ENCODE measurements at places on chromosomes 5 and 9. TPM values are rescaled to one million over a fixed set of nuclear protein-coding genes. Genes with fewer than 3 reads are reported as not detected.

- no peak for DNase-seq
Measured at GRCh38 chr5:114184006-114184405, 177.9 kb upstream of the KCNN2 start.

DNA sequence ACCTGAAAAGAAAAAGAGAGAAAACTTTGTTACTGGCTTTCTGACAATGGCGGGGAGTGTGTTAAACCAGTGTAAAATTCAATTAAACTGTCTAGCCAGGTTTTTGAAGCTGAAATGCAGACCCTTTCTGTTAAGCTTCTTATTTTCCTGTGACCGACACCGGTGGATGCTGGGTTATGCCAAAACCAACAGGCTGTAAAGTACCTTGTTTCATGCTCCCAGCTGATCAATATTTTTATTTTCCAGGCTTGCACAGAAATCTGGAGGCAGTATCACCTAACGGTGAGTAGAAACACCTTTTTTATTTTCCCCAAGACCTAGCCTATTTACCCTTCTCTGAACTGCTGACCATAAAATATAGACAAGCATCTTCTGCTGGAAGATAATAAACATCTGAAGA, 94.9 kb upstream of the GRHPR start:
- no peak for DNase-seq

DNA sequence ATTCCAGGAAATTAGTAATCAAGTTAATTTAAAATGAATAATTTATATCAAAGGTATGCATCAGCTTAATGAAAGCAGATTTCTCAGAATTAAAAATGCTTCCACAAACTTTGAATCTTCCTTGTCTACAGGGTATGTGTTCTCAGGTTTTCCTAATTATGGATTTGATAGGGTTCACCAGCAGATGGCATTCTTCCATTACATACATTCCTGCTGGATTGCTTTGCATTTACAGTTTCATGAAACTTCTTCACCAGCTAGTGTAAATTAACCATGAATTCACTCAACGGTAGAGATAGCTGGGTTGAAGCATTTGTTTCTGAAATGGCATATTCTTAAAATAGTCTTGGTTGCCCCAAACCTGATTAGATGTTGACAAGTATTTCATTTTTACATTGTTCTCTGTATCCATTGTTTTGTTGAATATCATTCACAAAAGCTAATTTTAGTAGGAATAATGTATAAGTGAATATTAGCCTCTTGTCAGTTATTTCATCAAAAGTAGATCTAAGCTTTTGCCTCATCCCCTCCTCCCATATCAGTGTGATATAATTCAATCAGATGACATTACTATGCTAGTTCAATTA, 68.7 kb upstream of the WDR41 start:
- peak; percentile 40 for DNase-seq

ARL10 gene
- polyA plus RNA-seq, result 11.4 TPM

DNA sequence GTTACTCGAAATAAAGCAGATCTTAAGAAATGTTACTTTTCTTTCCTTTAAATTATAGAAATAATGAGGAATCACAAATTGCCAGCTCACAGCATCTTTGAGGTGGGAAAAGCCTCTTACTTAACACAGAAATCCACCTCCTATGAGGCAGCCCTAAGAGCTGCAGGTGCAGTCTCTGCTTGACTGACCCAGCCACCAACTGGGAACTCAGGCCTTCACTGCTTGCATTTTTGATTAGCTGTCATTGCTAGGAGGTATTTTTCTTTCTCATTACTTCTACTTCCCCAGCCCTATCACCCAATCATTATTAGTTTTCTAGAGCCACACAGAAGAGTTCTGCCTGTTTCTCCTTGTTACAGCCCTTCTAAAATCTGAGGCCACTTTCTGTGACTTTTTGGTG, 416.5 kb upstream of the KLF4 start:
- peak; percentile 29 for DNase-seq

DNAJC25 gene
- polyA plus RNA-seq, result 10.1 TPM

GRCh38 chr5:88081877-88082276, 186.8 kb downstream of the TMEM161B start:
- DNase-seq, result no peak

FOXD4L5 gene
- polyA plus RNA-seq, result 0.86 TPM

CTXN3 gene
- 2.0 TPM for polyA plus RNA-seq

TMEM250 gene
- polyA plus RNA-seq, result 24.0 TPM

DNA sequence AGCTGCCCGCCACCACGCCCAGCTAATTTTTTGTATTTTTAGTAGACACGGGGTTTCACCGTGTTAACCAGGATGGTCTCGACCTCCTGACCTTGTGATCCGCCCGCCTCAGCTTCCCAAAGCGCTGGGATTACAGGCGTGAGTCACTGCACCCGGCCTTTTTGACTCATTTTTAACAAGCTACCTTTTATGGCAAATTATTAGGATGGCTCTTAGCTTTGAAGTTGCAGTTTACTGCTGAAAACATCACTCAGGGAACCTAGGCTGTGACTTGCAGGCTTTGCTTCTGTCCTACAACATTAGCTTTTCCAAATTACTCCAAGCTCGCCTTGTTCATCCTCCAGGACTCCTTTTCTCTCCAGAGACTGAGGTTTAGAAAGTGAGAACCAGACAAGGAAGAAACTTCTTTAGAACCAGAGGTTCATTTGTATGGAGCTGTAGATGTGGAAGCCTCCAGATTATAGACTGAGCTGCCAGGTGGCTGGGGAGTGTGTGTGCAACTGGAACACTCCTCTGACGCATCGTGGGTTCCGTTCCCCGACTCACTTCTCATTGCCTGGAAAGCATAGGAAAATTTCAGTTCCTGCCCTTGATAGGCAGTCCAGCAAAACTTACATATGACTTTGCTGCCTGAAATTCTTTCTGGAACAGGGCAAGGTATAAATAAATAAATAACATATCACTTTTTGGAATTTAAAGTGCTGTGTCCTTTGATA, 23.8 kb upstream of the SPTAN1 start:
- DNase-seq, result no peak
